G401 (cell line): ENCODE measurements at places on chromosomes 6 and 20. TPM values are rescaled to one million over a fixed set of nuclear protein-coding genes. Genes with fewer than 3 reads are reported as not detected.

The NT5E gene
- total RNA-seq = 11.0 and 11.5 TPM in 2 replicates

The BTN1A1 gene
- total RNA-seq = 0.06 TPM in 1 of 2 replicates, not detected in the other

The SLC24A3 gene
- total RNA-seq = not detected in 2 replicates

The HMGCLL1 gene
- total RNA-seq = not detected in 2 replicates

GRCh38 chr20:18712882-18713281 lies 100.7 kb upstream of the SCP2D1 start:
- no peak for DNase-seq

DNA sequence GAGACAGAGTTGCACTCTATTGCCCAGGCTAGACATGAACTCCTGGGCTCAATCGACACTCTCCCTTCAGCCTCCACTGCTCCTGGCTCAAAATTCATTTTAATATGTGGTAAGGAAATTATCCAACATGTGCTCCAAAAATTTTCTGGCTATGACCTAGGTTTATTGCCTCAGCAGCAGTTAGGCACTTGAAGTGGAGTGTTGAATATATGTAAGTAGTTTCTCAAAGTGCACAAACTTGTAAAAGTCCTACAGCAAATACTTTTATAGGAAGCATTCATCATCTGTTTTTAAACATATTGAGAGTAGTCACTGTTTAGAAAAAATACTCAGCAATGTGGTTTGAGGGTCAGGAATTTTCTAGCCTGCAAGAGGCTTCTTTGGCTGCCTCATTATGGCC lies 13.2 kb downstream of the FILIP1 start:
- no peak for DNase-seq
